Melanocyte of skin (primary cell): ENCODE measurements at places on chromosomes 6 and 20. TPM values are rescaled to one million over a fixed set of nuclear protein-coding genes. Genes with fewer than 3 reads are reported as not detected.

TP53TG5 gene
- not detected in 2 replicates for total RNA-seq

RCAN2 gene
- total RNA-seq, result 0.73 TPM in 1 of 2 replicates, not detected in the other

CNKSR3 gene
- total RNA-seq, result 5.7 TPM in 2 replicates

KIF25 gene
- total RNA-seq, result not detected in 2 replicates

STMND1 gene
- total RNA-seq, result not detected in 2 replicates

RAET1E gene
- 0.46 TPM in 1 of 2 replicates, not detected in the other for total RNA-seq

BIRC7 gene
- total RNA-seq, result 2.7 and 9.4 TPM in 2 replicates

POPDC3 gene
- 48.0 and 67.4 TPM in 2 replicates for total RNA-seq

EPHA7 gene
- total RNA-seq, result not detected in 2 replicates

SASH1 gene
- 46.6 and 51.8 TPM in 2 replicates for total RNA-seq

LY6G6C gene
- total RNA-seq, result not detected in 2 replicates

EFCAB8 gene
- 1.1 TPM in 1 of 2 replicates, not detected in the other for total RNA-seq

SLCO4A1 gene
- total RNA-seq, result 58.3 and 81.4 TPM in 2 replicates

ETV7 gene
- 2.5 and 5.9 TPM in 2 replicates for total RNA-seq
